ENCODE measurements at places on chromosomes 12 and 14.

- no peak for DNase-seq
Observed at GRCh38 chr14:99774556-99775307, 18.5 kb upstream of the EML1 start.

DNA sequence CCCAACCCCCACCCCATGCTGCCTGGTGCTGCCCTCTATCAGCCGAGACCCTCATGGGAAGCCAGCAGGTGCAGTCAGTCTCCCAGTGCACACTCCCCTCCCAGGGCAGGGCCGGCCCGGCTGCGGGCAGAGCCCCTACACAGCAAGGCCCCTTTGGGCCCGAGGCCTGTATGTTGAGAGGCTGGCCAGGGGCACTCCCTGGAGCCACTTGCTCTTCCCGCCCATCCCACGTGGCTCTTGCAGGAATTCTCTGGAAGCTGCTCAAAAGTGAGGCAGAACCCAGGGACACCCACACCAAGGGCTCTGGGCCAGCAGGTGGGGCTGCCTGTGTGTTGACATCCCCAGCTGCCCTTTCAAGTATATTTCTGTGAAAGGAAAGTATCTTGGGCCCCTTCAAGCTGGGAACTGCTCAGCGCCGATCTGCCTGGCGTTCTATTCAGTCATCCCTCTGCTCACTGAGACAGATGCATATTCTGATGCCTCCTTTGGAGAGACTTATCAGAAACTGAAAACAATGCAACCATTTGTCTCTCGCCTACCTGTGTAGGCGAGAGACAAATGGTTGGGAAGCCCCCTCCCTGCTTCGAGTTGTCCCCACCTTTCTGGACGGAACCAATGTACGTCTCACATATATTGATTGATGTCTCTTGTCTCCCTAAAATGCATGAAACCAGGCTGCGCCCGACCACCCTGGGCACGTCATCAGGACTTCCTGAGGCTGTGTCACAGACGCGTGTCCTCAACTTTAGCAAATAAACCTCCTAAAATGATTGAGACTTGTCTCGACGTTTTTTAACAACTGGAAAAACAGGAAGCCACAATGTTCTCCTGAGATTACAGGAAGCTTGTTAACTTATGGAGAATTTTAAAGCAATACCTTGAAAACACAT, 6.0 kb downstream of the GPR132 start:
- DNase-seq, result no peak

- DNase-seq, result no peak
Observed at GRCh38 chr12:103657331-103657730, 70.3 kb downstream of the STAB2 start.

DNA sequence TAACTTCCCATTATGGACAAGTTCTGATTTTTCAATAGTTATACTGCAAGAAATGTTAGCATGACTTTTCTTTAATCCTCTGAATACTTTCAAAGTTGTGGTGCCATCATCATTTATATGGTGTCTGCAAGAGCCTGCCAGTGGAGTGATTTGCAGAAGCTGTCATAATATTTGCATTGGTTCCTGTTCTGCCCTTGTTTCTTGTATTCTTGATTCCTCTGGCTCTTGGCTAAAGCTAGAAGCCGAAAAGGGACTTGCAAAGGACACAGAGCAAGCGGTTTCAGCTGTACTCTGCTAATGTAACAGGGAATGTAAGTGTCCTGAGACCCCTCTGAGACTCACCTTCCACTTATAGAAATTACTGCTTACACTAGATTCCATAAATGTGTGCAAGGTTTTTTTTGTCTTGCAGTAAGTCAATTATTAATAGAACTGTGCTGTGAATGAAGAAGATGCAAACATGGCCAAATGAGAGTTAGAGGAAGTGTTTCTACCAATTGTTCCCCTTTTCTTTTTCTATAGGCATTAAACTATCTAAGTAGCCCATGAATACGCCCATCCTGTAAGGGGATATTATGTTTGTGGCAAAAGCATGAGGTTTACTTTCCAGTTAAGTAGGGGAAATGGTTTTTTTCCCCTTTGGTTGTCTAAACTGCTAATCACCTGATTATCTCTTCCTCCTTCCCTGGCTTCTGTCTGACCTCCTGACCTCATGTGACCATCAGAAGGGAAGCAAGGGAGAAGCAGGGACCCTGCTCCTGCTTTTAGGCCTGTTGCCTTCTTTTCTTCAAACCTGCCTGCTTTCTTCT, 5.3 kb downstream of the DYRK4 start:
- no peak for DNase-seq

GRCh38 chr12:11667171-11667570, 17.7 kb downstream of the ETV6 start:
- no peak for DNase-seq

- no peak for DNase-seq
Observed at GRCh38 chr14:71554323-71554722, 377.9 kb upstream of the RGS6 start.

DNA sequence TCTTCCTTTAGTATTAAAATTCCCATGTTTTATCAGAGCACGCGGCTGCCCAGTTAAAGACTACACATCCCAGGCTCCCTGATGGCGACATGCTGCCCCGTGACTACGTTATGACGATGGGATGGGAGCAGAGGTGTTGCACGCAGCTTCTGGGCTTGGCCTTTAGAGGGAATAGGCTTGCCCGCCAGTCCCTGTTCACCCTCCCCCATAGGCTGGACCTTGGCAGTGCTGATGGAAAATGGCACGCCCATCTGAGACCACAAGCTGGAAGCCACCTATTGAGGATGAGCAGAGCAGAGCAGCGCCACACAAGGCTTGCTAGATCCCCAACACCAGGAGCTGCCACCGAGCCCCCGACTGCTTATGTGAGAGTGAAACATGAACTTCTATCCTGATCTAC, 24.7 kb downstream of the TTC7B start:
- no peak for DNase-seq

GRCh38 chr12:130615861-130616345, 100.2 kb downstream of the RIMBP2 start:
- no peak for DNase-seq

- DNase-seq, result no peak
Observed at GRCh38 chr12:106248846-106249371, 1.1 kb upstream of the CKAP4 start.

DNA sequence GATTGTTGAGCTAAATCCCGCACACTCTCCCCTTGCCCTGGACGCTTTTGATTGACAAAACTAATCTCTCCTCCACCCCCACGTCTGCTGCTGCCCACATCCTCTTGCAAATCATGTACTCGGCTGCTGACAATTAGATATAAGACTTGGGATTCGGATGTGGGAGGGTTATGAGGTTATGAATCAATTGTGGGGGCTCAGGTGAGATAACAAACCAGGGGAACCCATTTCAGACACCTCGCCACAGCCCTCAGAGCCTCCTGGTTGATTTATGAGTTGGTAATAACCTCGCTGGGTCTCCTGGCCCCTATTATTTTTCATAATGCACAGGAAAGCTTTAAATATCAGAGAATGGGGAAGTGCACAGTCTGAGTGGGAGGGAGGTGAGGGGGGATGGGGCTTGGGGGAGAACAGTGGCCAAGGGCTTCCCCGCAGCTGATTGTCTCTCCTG, 449.9 kb downstream of the DPF3 start:
- no peak for DNase-seq

DNA sequence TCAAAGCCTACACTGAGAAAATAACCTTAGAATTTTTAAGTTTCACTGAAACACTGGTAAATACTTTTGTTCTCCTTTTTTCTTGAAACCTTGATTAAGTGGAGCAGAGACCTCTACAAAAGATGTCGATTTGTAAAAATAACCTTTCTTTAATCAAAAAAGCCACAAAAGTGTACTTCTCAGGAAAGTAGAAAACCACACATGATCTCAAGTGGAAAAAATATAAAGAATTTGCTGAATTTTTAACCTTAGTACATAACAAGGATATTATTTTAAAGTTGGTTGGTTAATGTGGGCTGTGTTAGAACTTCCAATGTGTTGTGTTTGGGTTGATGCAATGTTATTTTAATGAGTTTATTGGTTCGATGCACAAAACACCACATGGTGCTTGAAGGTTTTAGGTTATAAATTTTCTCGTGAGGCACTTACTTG, 8.6 kb downstream of the LGR5 start:
- no peak for DNase-seq

DNA sequence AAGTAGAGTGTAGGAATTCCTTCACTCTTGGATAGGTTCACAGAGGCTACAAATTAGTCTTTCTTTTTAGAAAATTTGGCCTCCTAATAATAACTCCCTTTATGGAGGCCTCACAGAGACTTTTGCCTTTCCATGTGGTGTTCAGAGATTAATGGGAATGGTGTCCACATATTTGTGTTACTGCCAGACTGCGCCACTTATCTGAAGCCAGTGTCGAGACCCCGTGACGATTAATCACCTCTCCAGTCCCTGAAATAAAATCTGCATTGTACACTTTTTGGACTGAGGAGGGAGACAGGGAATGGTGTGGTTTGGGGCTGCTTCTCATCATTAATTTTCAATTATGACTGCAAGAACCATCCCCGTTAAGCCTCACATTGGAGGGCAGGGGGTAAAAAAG, 980.5 kb downstream of the FLRT2 start:
- DNase-seq, result no peak

GRCh38 chr12:111953455-111953854, 59.5 kb downstream of the TMEM116 start:
- DNase-seq, result no peak

DNA sequence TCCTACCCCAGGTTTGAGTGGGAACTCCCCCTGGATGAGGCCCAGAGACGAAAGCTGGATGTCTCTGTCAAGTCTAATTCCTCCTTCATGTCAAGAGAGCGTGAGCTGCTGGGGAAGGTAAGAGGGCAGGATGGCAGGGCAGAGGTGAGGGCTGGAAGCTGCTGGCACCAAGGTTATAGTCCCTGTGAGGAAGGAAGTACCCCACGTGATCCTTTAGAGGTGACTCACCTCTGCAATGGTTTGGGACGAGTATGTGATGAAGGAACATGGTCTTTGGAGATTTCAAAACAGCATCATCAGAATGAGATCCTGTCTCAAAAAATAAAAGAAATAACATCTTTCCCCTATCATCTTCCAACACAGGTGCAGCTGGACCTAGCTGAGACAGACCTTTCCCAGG, 9.2 kb upstream of the MYL6B start:
- no peak for DNase-seq

DNA sequence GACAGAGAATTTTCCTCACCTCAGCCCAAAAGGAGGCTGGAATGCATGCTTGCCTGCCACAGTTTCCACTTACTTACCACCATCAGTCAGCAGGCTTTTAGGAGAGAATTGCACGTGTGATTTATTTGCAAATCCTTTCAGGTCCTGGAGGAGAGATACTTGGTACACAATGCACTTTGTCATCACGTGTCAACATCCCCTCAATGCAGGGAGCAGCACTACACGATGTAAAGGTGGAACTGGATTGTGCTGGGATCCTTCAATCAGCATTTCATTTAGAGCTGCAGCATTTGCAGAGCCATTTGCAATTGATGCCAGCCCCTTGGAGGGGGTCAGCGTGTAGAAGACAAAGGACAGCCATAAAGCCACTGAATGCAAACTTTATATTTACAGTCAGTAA, 218.1 kb downstream of the GLT1D1 start:
- no peak for DNase-seq

DNA sequence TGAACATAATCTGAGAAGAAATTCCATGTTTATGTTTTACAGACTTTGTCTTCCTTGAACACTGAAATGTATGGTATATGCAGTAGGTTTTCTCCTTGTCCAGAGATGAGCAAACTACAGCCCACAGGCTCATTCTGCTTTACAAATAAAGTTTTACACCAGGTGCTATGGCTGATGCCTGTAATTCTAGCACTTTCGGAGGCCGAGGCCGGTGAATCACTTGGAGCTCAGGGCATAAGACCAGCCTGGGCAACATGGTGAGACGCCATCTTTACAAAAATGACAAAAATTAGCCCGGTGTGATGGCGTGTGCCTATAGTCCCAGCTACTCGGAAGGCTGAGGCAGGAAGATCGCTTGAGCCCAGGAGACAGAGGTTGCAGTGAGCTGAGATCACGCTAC, 64.7 kb downstream of the LRP6 start:
- no peak for DNase-seq

DNA sequence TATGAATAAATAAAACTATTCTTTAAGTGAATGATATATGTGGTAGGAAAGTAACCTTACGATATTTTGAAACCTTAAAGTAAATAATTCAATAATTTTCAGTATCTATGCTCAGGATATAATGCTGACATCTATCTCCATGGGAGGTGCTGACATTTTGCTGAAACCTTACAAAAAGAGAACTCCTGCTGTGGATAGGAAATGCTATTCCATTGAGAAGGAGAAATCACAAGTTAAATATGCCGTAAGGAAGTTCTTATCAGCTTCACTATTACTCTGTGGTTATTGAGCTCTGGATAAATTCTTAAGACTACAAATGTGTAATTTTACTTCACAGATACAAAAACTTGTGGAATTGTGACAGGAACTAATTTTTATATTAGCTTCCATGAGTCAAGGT, 722.1 kb downstream of the TMTC2 start:
- no peak for DNase-seq

DNA sequence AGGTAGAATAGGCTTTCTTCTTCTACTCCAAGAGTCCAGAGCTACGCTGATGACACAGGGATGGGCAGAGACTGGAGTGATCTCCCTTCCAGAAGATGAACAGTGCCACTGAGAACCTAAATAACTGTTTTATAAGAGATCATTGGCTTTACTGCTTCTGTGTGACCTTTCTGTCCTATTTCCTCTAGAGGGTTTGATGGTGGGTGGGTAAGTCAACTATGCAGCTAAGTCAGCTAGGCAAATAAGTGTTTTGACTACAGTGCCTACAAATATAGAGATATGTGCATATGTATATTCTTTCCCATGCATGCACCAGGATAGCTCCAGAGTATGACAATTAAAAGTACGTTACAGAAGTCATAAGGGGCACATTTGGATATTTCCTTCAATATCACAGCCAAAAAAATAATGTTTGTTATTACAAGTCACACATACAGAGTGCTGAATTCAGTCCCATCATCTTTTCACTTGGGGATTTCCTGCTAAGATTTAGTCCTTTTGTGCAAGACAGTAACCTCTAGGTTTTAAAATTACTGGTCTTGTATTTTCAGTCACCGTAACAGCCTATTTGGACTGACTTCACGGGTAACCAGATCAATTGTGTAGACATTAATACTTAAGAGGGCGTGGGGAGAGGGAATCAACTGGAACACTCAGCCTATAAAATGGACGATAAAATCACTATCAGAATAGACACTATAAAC, 412.6 kb upstream of the SOX5 start:
- DNase-seq, result no peak

DNA sequence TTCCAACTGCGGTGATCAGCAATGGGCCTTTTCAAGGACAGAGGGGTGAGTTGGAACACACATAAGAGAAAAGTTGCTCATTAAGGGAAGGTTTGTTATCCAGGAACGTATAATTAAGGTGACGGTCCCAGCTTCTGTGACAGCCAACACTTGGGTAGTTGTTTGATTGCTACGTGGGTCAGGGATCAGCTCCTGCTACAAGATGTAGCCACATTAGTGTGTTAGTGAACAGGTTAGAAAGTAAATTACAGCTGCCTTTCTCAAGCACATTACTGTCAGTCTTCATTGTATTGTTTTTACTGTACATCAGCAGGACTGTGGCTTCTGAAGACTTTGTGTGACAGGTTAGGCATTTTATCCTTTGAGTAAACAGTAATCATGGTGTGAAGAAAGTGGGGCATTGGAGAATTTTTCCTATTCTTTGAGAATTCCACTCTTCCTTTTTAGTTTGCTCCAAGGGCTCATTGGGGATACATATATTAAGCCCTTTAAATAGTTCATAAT, 230.5 kb downstream of the EGLN3 start:
- no peak for DNase-seq
